ENCODE measurements at places on chromosomes 12 and 14.

- no peak for DNase-seq
These were observed 191.3 kb downstream of the ANO6 start for GRCh38 chr12:45406988-45407850.

DNA sequence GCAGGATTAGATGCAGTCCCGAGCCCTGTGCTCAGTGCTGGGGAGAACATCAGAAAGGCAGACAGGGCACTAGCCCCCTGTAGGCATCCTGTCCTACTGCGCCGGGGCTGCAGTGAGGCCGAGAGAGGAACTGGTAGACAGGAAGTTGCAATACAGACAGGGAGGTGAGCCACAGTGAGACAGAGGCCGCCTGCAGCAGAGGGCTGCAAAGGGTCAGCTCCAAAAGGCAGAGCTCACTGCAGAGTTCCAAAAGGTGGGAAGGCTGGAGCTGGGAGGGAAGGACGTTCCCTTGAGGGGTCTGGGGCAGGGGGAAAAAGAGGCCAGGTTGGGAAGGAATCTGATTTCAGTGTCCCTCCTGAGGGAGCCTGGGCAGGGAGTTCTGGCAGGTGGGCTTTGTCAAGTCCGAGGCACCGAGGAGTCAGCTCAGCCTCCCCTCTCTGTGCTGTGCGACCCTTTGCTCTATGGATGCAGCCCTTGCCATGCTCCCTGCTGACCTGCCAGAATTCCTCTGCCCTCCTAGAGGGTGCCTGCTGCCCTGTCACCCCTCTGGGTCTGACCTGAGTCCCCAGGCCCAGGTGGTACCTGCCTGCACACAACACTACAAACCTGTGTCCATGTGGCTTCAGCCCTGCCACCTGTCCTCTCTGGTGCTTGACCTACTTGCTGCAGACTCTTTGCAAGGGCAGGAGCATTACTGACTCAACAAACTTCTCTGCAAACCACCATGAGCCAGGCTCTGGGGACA lies 63.5 kb downstream of the PRMT8 start:
- no peak for DNase-seq

DNA sequence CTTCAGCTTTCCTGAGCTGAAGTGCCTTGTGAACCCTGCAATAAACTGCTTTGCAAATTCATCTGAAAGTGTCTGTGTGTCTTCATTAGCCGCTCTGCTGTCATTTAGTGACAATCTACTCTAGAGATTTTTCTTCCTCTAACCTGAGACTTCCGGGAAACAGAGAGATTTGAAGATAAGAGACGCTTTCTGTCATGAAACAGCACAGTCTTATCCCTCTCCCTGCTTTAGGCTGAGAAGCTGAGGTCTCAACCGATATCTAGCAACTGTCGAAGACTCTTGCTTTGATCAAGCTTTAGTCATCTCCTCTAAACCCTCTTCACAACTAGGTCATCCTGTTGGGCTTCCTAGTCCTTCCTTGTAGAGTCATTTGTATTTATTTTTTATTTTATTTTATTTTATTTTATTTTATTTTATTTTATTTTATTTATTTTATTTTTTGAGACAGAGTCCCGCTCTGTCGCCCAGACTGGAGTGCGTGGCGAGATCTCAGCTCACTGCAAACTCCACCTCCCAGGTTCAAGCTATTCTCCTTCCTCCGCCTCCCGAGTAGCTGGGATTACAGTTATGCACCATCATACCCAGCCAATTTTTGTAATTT lies 1.2 kb downstream of the RNASE2 start:
- DNase-seq = no peak

DNA sequence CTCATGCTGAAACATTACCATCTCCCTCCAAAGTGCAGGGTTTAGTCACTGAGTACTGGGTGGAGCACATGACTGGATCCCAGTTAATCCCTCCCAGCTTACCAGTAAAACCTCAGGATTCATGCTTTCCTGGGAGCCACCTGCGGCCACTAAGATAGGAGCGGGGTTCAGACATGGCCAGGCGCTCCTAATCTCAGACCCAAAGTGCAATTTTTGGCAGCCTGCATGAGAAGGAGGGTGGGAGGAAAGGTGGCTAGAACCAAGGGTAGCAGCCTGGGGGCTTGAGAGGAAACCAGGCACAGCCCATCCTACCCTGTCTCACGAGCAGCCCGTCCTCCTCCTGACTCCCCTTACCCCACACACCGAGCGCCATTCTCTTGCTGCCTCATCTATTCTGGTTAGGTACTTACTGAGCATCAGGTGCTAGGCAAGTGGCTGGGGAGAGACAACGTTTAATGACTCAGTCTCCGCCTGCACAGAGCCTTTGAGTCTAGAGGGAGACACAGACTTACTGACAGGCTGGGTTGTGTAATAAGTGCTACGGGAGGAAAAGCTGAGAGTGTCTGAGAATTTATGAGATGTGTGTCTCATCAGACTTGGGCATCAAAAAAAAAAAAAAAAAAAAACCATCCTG lies 9.9 kb downstream of the GPRC5A start:
- no peak for DNase-seq

DNA sequence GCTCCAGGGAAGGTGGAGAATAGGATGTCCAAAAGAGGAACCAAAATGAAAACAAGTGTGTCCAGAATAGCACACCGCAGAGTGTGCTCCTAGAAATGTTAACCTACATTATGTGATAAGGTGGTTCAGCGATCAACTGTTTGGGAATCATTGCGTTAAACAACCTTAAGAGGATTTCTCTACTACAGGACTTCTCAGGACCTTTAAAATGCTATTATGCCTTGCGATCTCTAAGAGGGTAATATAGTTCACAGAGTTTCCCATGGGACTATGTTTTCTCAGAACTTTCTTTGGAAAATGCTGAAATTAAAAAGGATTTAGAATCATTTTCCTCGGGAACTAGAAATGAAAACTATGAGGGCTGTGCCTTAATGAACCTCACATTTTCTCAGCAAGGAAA lies 1.8 kb downstream of the GLT8D2 start:
- no peak for DNase-seq

- DNase-seq = no peak
These were observed 75.4 kb downstream of the KNTC1 start for GRCh38 chr12:122602456-122602855.

GRCh38 chr12:132566516-132567131 lies 43.8 kb downstream of the LRCOL1 start:
- no peak for DNase-seq

DNA sequence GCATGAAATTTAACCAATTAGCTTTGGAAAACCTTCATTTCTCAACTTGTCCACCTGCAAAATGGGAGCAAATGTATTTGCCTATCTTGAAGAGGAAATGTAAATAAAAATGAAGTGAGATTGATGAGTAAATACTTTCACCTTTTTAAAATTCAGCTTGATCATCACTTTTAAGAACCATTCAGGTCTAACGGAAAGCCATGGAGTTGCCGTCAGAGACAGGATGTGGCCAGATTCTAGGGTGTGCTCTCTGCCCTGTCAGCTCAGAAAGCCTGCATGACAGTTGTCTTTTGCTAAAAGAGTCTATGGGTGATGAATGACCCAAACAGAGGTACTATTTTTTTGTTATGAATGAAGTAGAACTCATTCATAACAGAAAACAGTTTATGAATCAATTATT lies 104.3 kb upstream of the SLC35F4 start:
- no peak for DNase-seq

DNA sequence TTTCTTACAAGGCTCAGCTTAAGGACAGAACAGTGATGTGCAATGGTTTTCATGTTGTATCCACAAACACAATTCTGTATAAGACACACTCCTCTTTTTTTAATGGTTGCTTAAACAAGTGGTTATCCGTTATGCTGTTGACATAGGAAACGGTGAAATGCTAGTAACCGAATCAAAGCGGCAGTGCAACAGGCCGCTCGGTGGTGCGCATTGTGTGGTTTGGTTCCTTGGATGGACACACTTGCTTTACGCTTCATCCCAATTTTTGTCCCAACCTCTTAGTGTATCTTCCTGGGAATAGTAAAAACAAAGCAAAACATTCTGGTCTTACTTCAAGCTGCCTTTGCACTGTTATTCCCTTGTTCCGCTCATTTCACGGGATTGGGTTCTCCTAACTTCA lies 650 bp upstream of the PTGER2 start:
- no peak for DNase-seq

- DNase-seq = no peak
These were observed 873.5 kb upstream of the TMEM132C start for GRCh38 chr12:127393465-127393864.

- DNase-seq = no peak
These were observed 687.5 kb upstream of the FBXO33 start for GRCh38 chr14:40119765-40120164.

GRCh38 chr12:1760566-1761382 lies 59.6 kb upstream of the LRTM2 start:
- no peak for DNase-seq

DNA sequence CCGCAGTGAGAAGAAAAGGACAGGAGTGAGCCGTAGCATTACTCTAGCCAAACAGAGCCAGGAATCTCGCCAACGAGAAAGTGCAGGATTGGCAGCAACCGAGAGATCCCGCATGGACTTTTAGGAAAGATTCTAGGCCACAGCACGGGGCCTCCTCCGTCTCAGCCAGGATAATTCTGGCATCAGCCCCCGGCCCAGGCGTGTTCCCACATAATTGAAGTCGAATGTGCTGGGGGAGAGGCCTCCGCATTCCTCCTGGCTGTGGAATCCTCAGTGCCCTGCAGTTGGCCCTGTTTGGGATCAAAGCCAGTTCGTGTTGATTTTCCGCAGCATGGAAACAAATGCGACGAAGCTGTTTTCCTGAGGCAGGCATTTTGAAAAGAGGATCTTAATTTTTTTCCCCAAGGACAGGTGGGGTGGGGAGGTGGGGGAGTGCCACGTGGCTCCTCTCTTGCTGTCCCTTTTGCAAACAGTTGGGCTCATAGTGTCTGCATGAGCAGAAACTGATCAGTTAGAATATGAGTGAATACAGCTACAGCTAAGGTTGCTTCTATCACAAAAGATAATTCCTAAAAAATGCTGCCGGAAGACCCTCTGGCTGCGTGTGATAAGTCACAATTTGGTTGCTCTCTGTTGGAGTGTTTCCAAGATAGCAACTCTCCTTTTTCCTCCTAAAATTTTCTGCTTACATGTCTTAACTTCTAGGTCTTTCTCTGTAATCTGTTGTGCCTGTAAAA lies 37.3 kb upstream of the ATXN2 start:
- DNase-seq = no peak

GRCh38 chr14:96117101-96117897 lies 78.1 kb downstream of the C14orf132 start:
- no peak for DNase-seq

DNA sequence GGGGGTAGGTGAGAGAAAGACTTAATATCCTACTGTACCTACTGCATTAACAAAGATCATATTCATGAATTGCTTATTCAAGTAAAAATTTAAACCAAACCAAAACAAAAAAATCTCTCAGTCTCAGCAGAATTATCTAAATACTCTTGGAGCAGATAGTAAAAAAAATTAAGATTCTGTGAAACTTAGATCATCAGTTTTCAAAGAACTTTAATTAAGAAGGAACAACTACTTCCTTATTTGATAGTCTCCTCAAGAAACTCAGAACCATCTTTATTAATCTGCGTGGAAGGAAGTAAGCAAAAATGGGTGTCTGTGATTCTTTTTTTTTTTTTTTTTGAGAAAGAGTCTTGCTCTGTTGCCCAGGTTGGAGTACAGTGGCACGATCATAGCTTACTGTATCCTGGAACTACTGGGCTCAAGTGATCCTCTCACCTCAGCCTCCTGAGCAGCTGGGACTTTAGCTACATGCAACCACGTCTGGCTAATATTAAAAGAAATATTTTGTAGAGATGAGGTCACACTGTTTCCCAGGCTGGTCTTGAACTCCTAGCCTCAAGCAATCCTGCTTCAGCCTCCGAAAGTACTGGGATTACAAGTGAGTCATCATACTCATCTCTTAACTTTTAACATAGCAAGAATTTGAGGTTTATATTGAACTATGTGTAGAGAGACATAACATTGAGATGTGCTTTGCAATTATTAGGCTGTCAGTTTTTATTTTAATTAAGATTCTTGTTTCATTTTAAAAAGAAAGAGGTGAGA lies 37.4 kb downstream of the GAS2L3 start:
- no peak for DNase-seq

GRCh38 chr12:6434205-6435140 lies 10.3 kb upstream of the CD27 start:
- no peak for DNase-seq

- no peak for DNase-seq
These were observed 8.4 kb upstream of the CALM1 start for GRCh38 chr14:90388437-90388836.

DNA sequence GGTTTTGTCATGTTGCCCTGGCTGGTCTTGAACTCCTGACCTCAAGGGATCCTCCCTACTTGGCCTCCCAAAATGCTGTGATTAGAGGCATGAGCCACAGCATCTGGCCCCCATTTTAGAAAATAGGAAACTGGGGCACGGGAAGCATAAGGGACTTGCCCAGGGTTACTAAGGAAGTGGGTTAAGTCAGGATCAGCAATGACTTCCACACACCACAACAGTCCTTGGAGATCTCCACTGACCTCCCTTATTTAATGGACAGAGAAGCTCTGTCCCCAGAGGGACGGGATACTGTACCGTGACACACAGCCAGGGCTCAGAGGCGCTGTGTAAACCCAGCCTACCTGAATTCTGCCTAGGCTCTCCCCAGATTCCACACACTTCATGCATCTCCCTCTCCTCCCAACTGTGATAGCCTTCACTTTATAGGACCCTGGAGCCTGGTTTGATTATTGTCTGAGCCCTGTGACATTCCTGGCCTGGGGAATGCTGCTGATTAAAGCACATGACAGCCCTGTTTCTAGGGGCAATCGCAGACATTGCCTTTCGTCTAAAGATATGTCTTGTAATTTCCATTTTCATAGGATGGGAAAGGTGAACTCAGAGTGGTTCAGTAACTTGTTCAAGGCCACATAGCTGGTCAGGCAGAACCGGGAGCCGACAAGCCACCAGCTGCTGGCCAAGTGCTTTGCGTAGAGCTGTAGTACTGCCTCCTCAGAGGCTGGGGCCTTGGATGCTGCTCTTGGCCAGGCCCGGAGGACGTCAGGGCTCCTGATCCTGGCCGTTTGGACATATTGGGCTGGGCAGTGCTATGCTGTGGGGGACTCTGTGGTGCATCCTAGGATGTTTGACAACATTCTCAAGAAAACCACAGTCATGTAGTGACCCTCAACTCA lies 20.8 kb downstream of the SERPINA1 start:
- DNase-seq = no peak

Data from stimulated activated CD4-positive, alpha-beta T cell treated with anti-CD3 and anti-CD28 coated beads, TNF-alpha, amount 100 ng/mL, for 24 hours (primary cell).